ENCODE measurements at places on chromosomes 1 and 21.
A peak's percentile ranks its signal among the peaks of the same experiment; 100 is the strongest.

DNA sequence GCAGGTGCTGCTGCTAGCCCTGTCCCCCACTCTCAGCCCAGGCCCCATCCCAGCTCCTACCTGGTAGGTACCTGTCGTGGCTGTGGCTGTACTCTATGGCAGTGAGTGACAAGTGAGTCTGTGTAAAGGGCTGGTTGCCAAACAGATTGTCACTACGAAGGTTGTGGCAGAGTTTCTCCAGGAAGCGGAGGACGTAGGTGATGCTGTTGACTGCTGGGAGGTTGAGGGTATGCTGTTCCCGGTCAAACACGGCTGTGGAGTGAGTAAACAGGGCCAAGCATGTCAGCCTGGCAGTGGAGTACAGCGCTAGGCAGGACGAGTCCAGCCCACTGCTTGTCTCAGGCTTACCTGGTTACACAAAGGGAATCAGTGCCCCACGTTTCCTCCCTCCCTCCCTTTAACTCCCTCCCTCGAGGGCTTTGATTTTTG lies 24.8 kb upstream of the SLFNL1 start:
- DNase-seq = no peak

DNA sequence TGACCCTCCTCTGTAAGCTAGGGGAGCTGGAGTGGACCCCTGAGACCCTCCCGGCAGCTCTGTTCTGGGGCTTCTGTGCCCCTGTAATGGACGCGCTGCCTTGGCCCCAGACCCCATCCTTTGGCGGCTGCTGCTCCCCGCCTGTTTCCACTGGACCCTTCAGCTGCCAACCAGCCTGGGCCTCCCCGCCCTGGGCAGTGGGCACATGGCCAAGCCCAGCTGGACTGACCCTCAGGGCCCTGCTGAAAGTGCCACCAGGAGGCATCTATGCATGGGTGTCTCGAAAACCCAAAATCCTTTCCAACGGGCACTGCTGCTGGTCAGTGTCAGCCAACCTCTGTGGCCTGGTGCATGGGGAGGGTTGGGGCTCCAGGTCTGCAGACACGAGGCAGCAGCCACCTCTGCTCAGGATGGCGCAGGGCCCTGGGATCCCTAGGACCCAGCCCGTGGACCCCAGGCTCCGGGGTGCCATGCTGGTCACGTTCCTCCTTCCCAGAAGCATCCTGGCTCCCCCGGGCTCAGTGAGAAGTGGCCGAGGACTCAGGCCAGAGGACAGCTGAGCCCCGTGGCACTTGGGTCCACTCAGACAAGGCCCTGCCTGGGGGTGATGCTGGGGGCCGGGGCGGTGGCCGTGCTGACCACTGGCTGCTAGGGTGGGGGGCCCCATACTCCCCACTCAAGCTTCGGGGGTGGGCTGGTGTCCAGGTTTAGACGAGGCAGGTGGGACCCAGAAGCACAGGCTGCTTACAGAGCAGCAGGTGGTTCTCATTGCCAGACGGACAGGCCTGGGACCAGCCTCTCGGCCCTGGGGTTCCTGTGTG lies 46.9 kb downstream of the SLX9 start:
- no peak for DNase-seq

GRCh38 chr1:67642629-67643028 lies 42.4 kb upstream of the GADD45A start:
- DNase-seq = no peak

DNA sequence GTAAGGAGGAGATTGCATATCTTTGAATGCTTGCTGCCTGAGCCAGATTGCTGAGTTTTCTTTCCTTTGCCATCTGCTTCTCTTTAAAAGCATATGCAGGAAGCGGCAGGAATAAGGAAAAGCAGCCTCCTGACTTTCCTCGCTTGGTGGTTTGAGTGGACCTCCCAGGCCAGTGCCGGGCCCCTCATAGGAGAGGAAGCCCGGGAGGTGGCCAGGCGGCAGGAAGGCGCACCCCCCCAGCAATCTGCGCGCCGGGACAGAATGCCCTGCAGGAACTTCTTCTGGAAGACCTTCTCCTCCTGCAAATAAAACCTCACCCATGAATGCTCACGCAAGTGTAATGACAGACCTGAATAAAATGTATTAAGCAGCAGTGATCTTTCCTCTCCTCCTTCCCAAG lies 1.5 kb downstream of the CORT start:
- DNase-seq = no peak

DNA sequence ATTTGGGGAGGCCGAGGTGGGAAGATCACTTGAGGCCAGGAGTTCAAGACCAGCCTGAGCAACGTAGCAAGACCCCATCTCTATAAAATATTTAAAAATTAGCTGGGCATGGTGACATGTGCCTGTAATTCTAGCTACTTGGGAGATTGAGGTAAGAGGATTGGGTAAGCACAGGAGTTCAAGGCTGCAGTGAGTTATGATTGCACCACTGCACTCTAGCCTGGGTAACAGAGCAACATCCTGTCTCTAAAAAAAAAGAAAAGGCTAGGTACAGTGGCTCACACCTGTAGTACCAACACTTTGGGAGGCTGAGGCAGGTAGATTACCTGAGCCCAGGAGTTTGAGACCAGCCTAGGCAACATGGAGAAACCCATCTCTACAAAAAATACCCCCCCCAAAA lies 35.7 kb upstream of the RCC1 start:
- no peak for DNase-seq

DNA sequence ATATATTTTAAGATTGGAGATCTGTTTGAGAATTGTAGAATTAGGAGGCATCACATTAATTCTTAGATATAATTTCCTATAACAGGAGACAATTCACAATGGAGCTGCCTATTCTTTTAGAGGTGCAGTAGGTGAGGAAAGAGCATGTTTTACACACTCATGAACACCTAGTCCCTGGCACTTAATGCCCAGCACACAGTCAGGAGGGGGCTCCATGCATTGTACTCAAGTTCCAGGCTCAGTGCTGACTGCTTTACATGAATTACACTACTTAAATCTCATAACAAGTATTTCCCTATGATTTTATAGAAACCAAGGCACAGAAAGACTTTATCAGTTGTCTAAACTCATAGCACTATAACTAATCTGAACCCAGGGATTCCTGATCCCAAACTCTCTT lies 360 bp upstream of the GBP3 start:
- no peak for DNase-seq

DNA sequence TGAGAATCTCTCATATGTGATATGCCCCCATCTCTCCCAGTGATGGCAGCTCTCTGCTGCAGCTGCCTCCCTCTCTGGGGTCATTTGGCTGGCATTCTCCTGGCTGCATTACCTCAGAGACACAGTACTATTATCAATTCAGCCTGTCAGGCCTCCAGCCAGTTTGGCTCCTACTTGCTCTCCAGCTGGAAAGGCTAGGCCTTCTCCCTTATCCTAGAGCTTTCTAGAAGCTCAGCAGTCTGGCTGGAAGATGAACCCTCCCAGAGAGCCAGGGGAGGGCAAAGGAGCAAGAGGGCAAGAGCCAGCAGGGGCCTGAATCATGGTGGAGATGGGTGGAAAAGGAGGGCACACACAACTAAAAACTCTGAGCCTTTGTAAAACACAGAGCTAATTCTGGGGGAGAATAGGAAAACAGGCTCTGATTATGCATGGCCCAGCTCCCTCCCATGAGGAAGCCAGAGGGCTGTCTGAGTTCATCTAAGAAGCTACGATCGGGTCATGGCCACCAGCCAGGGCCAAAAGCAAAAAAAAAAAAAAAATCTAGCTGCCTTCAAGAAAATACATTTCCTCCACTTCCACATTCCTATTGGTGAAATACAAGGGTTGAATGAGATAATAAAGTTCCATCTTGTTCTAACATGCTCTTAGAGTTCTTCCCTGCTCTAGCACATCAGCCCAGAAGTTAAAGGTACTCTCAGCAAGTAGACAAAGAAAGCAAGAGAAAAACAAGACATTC lies 8.8 kb downstream of the LAMB3 start:
- DNase-seq = no peak

GRCh38 chr1:103461161-103462105 lies 64.1 kb upstream of the RNPC3 start:
- DNase-seq = peak; percentile 3

- no peak for DNase-seq
These were observed 453.9 kb downstream of the DSCAM start for GRCh38 chr21:40393066-40393465.

DNA sequence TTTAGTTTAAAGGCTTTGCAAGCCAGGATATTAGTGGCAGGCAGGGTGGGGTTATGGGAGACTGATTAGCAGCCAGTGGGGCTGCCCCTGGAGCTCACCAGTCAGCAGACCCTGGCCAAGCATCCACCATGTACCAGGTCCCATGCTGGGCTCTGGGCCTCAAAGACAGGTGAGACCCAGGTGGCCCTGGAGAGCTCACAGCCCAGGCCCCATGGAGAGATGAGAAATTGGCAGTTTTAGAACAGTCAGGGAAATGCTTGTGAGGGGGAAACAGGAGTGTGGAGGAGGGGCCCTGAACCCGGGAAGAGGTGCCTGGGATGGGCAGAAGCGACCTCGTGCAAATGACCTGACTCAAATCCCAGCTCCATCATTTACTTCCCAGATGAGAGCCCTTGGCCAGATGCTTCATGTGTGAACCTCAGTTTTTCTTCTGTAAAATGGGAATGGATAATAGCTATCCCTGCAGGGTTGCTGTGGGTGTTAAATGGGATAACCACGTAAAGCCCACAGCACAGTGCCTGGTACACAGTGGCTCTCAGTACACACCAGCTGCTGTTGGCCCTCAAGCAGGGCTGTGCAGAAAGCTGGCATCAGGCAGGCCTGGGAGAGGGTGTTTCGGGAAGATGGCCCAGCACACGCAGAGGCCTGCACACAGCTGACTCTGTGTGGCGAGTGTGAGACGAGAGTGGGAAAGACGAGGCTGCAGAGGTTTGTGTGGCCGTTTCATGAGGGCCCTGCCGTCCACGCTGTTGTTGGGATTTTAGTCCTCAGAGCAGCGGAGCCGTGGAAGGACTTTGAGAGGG lies 518.5 kb downstream of the PTPRU start:
- DNase-seq = no peak

DNA sequence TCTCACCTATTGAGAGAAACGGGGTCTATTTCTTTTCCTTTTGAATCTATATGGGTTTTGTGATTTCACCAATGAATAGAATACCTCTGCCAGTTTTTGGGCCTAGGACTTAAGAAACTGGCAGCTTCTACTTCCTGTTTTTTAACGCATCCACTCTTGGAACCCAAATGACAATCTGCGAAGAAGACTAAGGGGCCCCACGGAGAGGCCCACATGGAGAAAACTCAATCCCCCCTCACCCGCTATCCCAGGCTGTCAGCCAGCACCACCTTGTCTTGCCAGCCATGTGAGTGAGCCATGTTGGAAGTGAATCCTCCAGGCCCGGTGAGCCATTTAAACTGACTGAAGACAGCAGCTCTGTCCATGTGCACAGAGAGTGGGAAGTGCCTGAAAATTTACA lies 3.6 kb upstream of the HENMT1 start:
- no peak for DNase-seq

GRCh38 chr1:226782845-226783601 lies 43.9 kb upstream of the ITPKB start:
- no peak for DNase-seq

- DNase-seq = peak; percentile 14
These were observed 55.0 kb upstream of the SERBP1 start for GRCh38 chr1:67485046-67485811.

DNA sequence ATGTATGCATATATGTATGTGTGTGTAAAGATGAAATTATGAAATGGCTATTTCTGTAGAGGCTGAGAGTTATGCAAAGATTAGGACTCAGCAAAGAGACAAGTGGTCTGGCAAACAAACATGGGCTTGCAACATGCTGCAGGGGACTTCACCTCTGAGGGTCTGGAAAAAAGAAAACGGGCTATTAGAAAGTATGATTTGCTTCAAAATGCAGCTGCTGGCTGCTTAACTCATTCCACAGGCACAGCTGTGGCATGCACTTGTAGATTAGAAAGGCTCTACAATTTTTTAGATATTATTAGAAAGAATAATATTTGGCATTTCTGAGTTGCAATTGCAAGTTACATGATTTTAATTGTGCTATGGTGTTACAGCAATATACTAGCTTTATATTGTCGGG lies 90.4 kb downstream of the ADAMTS1 start:
- DNase-seq = no peak

DNA sequence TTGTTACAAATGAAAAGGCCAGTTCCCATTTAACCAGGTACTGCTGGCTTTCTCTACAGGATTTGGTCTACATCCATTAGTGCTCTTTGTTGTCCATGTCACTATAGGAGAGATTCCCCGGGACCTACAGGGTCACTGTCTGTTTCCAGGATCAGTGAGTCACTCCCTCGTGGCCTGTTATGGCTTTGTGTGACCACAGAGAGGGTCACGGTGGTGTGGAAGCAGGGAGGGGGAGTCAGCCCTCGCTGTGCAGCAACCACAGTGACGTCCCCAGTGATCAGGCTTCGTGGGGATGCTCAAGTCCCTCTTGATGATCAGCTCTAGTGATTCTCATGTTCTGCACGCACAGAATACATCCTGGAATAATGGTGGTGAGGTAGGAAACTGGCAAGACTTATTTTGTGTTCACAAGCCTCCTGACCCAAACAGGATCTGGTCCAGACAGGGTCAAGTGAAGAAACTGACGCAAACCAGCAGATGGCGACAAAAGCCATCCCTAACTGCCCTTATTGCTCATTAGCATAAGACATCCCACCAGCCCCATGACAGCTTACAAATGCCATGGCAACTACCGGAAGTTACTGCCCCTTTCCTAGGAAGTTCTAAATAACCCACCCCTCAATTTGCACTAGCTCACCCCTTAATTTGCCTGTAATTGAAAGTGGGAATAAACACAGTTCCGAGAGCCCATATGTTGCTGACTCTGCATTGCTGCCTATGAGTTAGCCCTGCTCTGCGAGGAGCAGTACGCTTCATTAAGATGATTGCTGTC lies 98.5 kb downstream of the DISC1 start:
- DNase-seq = no peak

- DNase-seq = no peak
These were observed 6.3 kb upstream of the OSBPL9 start for GRCh38 chr1:51610637-51611036.

DNA sequence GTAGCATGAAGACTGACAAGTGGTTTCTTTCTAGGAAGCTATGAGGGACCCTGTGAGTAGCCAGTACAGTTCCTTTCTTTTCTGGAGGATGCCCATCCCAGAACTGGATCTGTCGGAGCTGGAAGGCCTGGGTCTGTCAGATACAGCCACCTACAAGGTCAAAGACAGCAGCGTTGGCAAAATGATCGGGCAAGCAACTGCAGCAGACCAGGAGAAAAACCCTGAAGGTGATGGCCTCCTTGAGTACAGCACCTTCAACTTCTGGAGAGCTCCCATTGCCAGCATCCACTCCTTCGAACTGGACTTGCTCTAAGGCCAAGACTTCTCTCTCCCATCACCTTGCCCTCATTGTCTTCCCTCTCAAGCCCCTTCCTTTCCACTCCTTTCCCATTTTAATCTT lies 3.4 kb upstream of the GABPB2 start:
- DNase-seq = no peak

DNA sequence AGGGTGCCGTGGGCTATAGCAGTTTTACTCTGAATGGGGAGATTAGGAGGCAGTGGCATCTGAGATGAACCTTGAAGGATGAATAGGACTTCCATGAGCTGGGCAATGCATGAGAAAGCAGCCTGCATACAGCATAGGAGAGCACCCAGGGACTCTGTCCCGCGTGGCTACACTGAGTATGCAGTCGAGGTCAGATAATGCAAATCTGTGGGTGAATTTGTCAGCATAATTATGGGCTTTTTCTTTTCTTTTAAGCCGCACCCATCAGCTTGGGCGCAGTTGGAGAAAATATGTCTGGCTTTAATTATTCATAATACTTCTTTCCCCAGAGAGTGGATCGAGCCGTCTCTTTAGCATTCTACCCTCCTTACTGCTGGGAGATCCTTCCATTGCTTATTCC lies 188.5 kb downstream of the ZSCAN20 start:
- no peak for DNase-seq

- peak; percentile 35 for DNase-seq
These were observed 336.0 kb upstream of the NFIA start for GRCh38 chr1:60746278-60746791.

- no peak for DNase-seq
These were observed 579.9 kb upstream of the BEND5 start for GRCh38 chr1:49356594-49356993.
